ENCODE measurements at places on chromosomes 2 and 18. TPM values are rescaled to one million over a fixed set of nuclear protein-coding genes. Genes with fewer than 3 reads are reported as not detected.

Gene KCNK3
- polyA plus RNA-seq, result 78.2 TPM

Gene GALNT14
- polyA plus RNA-seq, result 0.28 TPM

Gene DLGAP1
- 2.0 TPM for polyA plus RNA-seq

Gene DNER
- 1.3 TPM for polyA plus RNA-seq

Gene MTHFD2
- 23.4 TPM for polyA plus RNA-seq

Gene ALLC
- 1.2 TPM for polyA plus RNA-seq
